ENCODE measurements at places on chromosomes 7 and 10.

DNA sequence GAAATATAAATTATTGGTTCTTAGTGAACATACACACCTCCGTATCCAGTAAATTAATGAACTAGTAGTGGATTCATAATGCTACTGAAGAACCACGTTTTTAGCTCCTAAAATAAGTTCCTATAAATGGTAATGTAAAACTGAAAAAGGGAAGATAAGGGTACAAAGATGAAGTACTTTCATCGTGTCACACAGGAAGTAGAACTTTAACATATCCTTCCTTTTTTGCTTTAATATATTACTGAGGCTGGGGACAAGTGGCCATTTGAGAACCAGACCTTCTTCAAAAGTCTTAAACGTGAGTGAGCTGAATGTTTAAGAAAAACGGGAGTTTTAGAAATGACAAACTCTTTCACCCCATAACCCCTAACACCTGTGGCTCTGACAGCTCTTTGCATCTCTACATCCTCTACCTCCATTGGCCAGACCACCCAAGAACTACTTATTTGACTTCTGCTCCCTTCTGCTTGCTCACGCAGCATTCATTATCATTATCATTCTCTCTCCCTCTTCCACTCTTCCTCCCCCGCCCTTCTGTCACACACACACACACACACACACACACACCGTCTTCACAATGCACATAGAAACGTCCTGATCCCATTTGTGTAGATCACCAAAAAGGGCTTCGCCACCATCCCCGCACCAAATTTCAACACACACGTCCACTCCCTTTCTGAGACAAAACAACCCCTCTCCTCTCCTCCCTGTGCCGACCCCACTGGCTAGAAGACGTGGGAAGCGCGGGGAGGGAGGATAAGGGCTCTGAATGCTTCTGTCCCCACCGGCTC lies 677 bp downstream of the SKAP2 start:
- DNase-seq = no peak

DNA sequence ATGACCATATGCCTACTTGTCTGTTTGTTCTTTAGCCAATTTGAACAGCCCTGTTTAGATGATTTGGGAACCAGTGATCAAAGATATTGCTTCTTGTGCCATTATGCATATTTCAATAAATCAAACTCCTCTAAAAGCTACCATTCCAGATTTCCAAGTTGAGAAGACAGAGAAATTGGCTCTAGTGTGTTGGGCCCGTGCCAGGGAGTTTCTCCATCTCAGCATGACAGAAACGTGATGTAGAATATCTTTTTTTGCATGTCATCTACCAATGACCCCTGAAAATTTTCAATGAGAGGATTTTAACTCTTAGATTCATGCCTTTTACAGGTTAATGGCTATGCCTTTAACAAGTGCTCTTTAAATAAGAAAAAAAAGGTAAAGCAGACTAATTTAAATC lies 50.7 kb upstream of the CABCOCO1 start:
- DNase-seq = no peak

- no peak for DNase-seq
These were observed 809.2 kb downstream of the NXPH1 start for GRCh38 chr7:9242636-9243035.

DNA sequence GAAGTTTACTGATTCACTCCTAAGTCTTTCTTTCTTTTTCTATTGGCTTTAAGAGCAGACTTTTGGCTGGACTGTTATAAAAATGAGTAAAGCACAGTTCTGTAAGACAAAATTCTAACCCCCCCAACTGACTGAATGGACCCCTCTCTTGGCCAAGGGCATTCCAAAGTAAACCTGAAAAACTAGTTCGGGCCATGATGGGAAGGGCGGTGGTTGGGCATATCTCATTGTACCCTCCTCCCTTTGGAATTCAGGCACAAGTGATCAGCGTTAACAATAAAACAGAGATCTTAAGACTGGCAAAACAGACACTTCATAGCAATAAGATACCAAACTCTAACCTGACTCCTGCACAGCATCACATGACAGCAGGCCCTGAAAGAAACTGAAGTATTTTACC lies 6.1 kb upstream of the KIF20B start:
- DNase-seq = no peak

- no peak for DNase-seq
These were observed 8.9 kb upstream of the ZNF777 start for GRCh38 chr7:149469806-149470205.

DNA sequence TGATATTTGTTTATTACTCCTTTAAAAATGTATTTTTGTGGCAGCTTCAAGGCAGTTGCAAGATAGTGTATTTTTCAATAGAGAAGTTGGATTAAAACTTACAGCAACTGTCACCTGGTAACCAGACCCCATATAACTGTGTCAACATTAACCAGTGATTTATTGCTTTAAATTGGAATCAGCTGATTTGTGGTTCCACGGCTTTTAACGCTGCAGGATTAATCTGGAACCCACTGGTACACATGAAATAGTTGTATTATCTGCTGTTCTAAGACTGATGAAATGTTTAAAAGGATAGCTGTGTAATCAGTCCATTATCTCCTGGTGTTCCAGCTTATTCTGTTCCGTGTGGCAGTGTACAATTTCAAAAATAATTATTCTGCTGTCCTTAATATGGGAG lies 180.2 kb downstream of the CELF2 start:
- no peak for DNase-seq

GRCh38 chr7:132080967-132081668 lies 495.2 kb downstream of the PLXNA4 start:
- no peak for DNase-seq

- DNase-seq = no peak
These were observed 102.4 kb upstream of the KLF6 start for GRCh38 chr10:3887404-3887803.

- DNase-seq = no peak
These were observed 545.3 kb downstream of the LRMDA start for GRCh38 chr10:75976681-75977080.

DNA sequence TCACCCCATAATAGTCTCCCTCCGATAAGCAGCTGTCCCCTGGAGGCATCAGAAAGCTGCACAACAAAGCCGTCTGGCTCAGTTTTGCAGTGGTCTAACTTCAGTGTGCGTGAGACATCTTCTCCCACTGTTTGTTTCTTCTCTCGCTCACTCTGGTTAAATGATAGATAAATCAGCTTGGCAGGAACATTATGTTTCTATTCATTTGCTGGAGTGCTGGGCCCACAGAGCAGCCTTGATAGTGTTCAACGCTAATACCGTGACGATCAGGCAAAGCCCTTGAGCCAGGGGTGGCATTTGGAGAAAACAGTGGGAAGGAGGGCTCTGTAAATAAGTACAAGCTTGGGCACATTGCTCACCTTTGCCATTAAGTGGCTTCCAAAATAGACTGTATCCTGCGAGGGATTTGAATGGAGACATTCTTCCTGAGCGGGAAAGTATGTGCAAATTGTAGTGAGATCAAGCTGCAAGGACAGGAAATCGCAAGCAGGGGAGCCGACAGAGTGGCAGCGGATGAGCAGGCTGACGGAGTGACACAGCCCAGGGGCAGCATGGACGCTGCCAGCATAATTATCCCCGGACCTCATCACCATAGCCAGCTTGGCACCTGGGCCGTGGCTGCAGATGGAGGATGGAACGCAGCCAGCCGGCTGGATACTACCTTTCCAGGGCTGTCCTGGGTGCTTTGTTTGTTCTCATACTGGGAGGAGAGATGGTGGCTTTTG lies 256.8 kb upstream of the FZD8 start:
- DNase-seq = no peak

- no peak for DNase-seq
These were observed 192.4 kb upstream of the SH2B2 start for GRCh38 chr7:102094316-102094650.

GRCh38 chr10:4121502-4122380 lies 336.7 kb upstream of the KLF6 start:
- no peak for DNase-seq

- no peak for DNase-seq
These were observed 903 bp upstream of the KCNMA1 start for GRCh38 chr10:77638321-77639101.

DNA sequence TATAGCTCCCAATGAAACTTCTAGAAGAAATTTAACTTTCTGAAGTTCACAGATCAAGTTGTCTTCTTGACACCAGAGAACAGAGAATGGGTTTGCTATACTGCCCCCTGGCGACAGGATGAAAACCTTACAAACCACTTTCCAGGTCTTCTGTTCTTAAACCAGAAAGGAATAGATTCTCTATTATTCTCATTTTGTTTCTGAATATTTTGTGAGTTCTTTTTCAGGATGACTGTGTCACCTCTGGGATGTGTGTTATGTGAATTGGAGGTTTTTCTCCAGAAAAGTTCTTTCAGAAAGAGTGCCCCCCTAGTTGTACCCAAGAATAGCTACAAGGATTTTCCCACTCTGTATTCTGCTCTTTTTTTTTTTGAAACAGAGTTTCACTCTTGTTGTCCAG lies 6.3 kb downstream of the IFT22 start:
- no peak for DNase-seq

GRCh38 chr10:86711513-86712316 lies 43.4 kb downstream of the LDB3 start:
- DNase-seq = peak; percentile 36

GRCh38 chr10:34526758-34527730 lies 288.1 kb downstream of the PARD3 start:
- no peak for DNase-seq

- no peak for DNase-seq
These were observed 798.7 kb downstream of the IPMK start for GRCh38 chr10:57468894-57469432.

DNA sequence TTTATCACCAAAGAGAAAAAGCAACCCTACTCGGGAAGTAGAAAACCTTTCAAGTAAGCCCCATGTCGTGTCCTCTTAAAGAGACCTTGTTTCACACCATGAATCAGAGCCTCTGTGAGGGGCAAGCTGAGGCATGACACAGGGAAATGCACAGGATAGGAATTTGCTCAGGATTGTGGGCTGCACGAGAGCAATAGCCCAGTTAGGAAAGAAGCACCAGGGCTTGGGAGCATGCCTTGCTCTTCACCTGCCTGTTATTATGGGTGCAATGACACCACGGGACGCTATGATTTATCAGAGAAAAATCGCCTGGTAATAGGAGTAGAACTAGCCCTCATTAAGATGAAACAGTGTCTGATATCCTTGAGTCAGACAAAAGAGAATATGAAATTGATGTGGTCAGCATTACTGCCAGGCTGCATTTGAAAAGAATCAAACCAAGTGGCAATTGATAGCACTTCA lies 562.9 kb upstream of the NRP1 start:
- no peak for DNase-seq

- no peak for DNase-seq
These were observed 40.9 kb upstream of the FRMD4A start for GRCh38 chr10:14371581-14371980.

DNA sequence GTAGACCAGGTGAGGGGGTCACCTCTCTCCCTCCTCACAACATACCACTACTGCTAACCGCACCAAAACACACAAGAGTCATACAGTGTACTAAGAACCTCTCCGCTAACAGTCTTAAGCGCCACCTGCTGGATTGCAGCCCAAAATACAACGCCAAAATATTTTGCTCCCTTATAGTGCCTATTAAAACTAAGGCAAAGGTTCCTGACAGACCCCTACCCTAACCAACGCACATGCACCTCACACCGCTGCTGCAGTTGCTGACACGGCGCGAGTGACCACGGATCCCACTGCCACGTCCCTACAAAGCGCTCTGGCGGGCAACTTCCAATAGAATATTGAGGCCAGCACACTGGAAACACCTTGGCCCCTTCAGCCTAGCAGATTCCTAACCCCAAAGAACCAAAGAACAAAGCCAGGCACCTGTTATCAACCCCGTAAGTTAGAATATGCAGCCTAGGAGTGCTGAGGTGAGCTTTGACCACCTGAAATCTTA lies 563.6 kb upstream of the SEMA3D start:
- no peak for DNase-seq

DNA sequence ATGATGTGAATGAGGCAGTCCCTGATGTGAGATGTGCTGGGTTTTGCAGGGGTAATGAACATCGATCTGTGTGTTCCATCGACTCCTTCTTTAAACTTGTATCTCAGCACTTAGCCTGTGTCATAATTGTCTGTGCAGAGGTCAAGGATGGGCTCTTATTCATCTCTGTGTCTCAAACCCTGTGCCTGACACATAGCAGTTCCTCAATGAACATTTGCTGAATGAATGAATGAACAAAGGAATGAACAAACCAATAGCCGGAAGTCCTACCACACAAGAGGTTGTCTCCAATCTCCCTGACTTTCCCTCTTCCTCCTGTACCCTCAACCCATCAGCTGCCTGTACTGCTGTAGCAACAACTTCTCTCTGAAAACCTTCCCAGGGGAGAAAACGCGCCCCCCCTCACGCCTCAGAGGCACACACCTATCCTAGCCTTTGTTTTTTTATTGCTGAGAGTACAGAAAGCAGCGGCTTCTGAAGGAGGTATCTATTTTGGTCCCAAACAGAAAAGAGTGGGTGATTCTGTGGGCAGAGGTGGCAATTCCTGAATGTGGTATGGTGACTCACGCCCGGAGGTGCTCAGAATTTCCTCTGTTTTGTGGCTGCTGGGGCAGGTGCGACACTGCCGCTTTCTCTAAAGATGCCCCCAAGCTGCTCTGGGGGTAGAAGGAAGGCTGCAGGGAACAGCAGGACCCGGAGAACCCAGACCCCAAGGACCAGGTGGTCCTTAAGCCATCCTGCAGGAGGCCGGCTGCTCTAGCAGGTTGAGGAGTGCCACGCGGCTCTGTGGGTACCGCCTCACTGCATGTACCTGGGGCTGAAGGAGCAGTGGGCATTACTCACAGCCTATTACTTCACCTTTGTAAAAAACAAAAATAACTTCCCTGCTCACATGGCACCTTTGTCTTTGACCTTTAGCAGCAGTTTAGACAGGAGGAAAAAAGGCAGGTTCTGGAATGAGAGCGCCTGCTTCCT lies 9.6 kb downstream of the IL2RA start:
- DNase-seq = no peak

GRCh38 chr10:80172896-80173295 lies 32.4 kb downstream of the ANXA11 start:
- no peak for DNase-seq

DNA sequence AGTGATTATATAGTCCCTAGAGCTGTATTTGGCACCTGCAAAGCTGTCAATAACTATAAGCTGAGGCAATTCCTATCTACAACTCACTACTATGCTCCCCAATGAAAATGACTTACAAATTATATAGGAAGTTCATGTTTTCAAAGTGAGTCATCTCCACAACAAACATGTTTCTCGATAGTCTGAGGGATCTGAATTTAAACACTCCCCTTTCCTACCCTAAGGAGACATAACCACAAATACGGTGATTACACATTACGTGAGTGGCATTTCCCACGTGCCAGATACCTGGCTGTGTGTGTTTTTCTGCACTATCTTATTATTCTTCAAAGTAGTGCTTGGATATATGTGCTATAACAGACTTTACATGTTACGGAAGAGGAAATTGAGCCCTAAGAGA lies 122.5 kb upstream of the C1QL3 start:
- no peak for DNase-seq

- DNase-seq = peak; percentile 38
These were observed 18.6 kb upstream of the GOT1 start for GRCh38 chr10:99449023-99449422.

GRCh38 chr7:84547331-84547730 lies 352.7 kb upstream of the SEMA3A start:
- DNase-seq = no peak

- no peak for DNase-seq
These were observed 348.0 kb downstream of the SORCS1 start for GRCh38 chr10:106816318-106817085.

Measured in NCI-H1436 (cell line).